Bronchial epithelial cell (primary cell): ENCODE measurements at places on chromosomes 2 and 18. TPM values are rescaled to one million over a fixed set of nuclear protein-coding genes. Genes with fewer than 3 reads are reported as not detected.

GRCh38 chr2:82027921-82028615, 1723.5 kb upstream of the LRRTM1 start:
- DNase-seq: no peak

- DNase-seq: no peak
These were observed 64.4 kb upstream of the PGAP1 start for GRCh38 chr2:196990788-196991461.

GRCh38 chr2:239131521-239131920, 269.3 kb downstream of the HDAC4 start:
- no peak for DNase-seq

GRCh38 chr2:163475815-163476214, 260.0 kb downstream of the FIGN start:
- no peak for DNase-seq

DNA sequence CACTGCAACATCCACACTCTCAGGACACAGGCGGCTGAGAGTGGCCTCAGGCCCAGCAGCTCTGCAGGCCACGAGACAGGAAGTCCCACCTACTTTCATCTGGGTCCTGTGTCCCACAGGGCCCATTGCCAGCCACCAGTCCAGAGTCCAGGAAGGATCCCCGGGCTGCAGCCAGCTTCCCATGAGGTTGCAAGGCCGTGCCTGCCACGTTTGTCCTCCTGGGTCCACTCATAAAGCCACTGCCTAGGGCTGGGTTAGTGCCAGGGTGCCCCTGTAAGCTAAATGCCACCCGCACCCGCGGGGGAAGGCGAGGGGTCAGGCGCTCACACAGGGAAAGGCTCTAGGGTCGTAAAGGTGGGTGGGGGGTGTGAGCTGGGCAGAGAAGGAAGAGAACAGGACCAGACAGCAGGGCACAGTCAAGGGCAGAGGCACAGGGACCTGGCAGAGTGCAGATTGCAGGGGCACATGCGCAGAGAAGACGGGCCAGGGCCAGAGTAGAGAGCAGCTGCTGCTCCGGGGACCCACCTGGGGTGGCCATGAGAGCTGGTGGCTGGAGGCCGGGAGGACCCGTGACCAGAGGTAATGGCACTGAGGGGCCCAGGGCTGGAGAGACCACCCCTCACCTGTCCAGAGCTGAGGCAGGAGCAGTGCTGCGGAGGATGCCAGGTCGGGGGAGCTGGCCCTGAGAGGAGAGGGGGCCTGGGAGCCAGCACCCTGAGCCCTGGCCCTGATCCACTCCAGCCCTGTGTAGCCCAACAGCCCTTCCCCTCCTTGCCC, 8.0 kb downstream of the AGXT start:
- DNase-seq: no peak

GRCh38 chr2:230783101-230783500, 70.5 kb downstream of the CAB39 start:
- no peak for DNase-seq

DNA sequence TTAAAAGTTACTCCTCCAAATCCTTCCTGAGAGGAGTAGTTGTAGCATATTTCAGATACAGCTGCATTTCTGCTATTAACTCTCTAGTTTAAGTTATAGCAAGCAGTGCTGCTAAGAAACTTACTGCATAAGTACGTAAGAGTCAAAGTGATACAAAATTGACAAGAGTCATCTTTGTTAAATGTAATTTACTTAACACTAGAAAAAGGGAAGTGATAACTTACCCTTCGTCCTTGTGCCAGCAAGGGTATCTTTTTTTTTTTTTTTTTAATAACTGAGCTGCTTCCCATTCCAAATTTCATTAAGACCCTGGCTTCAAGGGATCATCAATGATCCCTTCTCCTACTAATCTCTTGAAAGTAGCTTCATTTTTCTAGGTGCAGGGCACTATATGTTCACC, 493.0 kb downstream of the PLCL1 start:
- no peak for DNase-seq

DNA sequence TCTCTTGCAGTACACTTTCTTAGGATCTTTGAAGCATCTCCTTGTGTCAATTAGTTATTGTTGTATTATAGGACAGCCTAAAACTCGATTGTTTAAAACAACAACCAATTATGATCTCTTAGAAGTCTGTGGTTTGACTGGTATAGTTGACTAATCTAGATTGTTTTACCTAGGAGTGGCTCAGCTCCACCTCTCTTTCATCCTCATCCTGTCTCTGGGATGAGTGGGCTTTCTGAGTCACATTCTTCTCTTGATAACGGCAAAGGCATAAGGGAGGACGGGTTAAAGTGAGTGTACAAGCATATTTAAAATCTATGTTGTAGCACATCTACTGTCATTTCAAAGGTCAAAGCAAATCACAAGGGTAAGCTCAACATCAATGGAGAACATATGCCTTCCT, 102.3 kb upstream of the GULP1 start:
- DNase-seq: peak; percentile 91

GRCh38 chr2:236164201-236164924, 3.8 kb downstream of the GBX2 start:
- no peak for DNase-seq

- no peak for DNase-seq
These were observed 75.4 kb downstream of the TAF4B start for GRCh38 chr18:26301681-26302080.

GRCh38 chr2:163046615-163047014, 208.0 kb upstream of the KCNH7 start:
- no peak for DNase-seq

DNA sequence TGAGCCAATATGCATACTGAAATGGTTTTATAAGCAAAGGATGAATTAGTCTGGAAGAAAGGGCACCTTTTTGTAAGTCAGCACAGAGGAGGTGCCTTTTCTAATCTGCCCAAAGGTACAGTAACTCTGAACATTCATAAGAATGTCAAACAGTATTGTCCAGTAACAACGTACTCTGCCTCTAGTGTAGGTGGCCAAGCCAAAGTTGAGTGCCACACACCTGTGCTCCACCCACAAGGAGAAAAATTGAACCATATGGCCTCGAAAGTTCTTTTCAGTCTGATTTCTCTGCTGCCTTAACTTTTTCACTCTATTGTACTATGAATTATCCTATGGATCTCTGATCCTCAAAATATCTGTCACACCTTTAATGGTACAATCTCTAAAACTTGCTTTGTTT, 86.8 kb downstream of the CERKL start:
- DNase-seq: no peak

DNA sequence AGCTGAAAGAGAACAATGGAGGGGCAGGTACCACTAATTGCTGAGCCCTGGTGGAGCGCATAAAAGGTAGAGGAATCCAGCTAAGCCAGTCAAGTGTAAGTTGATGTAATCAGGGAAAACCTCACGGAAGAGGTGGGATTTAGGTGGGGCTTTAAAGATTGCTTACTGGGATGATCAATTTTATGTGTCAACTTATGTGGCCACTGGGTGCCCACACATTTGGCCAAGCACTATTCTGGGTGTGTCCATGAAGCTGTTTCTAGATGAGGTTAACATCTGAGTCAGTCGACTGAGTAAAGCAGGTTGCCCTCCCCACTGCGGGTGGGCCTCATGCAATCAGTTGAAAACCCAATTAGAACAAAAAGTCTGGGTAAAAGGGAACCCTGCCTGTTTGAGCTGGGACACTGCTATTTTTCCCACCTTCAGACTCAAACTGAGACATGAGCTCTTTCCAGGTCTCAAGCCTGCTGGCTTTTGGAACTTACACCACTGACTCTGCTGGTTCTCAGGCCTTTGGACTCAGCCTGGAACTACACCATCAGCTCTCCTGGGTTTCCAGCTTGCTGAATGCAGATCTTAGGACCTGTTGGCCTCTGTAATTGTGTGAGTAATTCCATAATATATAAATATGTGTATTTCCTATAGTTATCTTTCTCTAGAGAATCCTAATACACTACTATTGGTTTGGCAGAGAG, 67.3 kb downstream of the MYO5B start:
- DNase-seq: peak; percentile 54

The CD207 gene
- total RNA-seq: not detected in 2 replicates

The SMC6 gene
- total RNA-seq: 20.5 and 23.0 TPM in 2 replicates

The SCYGR4 gene
- total RNA-seq: not detected in 2 replicates

The STON1 gene
- total RNA-seq: 0.26 and 0.79 TPM in 2 replicates

The RAPGEF4 gene
- total RNA-seq: 0.26 and 0.90 TPM in 2 replicates
